Amniotic stem cell (primary cell): ENCODE measurements at places on chromosomes 5 and 9.

- DNase-seq = no peak
These were observed 94.3 kb downstream of the MRPS27 start for GRCh38 chr5:72225741-72226140.

GRCh38 chr9:8907868-8908267, 1108.3 kb upstream of the DMAC1 start:
- no peak for DNase-seq

- no peak for DNase-seq
These were observed 8.8 kb upstream of the NHP2 start for GRCh38 chr5:178162481-178162880.

DNA sequence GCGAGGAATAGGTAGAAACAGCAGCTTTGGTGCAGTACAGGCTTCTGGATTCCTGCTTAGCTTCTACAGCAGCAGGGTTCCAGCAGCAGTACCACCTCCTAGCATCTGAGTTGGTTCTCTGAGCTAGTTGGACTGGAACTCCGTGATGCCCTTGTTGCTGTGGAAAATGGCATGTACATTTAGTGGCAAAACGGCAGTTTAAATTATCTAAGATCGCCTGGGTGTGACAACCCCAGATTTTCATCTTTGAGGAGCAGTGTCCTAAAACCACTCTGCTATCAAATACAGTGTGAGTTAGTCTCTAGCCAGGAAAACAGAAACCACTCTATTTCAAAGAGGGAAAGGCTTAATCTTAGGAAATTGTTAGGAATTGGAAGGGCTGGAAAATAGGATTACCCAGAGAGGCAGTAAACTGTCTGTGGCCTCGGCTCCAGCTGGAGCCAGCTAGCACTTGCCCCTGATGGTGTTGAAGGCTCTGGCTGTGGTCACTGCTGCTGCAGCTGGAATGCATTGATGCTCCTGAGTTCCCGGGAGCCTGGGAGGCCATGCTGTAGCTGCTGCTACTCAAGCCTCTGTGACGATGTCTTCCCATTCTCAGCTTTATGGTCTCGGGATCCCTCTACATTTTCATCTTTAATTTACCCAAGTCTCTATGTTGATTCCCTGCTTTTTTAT, 29.4 kb downstream of the RAD23B start:
- DNase-seq = no peak

- no peak for DNase-seq
These were observed 21.8 kb upstream of the RLN1 start for GRCh38 chr9:5361326-5362010.

DNA sequence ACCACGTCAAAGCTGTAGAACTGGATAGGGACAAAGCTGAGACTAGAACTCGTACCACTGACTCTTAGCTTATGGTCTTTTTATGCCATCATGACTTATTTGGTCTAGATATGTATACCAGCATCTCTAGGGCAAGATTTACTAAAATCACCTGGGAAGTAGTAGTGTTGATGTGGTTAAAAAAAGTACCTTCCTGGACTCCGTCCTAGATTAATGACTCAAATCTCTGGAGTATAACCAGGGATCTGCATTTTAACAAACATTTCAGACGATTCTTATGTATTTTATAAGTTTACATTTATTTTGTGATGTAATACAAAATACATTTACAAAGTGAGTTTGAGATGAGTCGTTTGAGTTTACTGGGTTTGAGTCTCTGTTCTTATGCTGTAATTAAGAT, 68.7 kb downstream of the ARHGAP26 start:
- DNase-seq = no peak

DNA sequence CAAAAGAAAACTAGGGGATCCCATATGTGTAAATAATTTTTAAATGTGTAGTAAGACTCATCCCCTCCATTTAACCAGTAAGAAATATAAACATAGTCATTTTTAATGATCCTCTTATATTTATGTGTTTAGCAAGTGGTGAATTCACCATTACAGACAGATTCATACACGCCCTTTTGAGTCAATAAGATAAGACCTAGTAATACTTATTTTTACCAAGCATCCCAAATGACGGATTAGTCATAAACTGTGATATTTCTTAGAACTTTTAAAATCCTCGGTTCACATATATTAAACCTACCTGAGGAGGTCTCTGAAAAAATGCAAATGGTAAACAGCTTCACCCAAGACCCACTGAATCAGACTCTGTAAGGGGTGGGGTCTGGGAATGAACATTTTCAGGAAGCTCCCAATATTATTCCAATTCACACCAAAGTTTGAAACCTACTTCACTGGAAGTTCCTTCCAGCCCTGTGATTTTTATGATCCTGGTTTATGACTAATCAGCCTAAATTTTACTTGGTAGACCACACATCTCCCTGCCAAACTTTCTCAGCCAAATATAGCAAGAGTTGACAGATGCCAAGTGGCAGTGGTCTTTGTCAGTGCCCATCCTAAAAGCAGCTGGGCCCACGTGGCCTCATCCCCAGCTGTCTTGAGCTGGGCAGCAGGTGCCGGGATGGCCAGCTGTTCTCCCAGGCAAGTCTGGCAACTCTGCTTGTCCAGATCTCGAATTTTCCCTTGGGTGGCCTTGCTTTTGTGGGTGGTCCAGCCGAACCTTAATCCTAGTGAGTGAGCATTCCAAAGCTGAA, 559.0 kb upstream of the RGMB start:
- DNase-seq = no peak

DNA sequence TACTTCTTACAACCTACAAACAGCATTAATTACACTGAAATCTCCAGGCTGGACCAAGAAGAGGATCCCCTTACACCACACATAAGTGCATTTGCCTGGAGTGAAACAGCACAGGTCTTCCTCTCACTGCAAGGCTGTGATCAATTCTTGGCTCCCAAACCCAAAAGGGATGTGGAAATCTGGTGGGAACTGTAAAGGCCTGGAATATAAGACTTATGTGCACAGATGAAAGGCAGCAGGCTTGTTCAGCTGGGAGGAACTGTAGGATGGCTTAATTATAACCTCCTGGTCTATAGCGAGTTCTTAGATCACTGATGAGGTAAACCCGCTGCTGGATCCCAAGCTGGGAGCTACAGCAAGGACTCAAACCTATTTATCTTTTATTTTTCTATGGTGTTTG, 182.9 kb upstream of the TNC start:
- DNase-seq = no peak

DNA sequence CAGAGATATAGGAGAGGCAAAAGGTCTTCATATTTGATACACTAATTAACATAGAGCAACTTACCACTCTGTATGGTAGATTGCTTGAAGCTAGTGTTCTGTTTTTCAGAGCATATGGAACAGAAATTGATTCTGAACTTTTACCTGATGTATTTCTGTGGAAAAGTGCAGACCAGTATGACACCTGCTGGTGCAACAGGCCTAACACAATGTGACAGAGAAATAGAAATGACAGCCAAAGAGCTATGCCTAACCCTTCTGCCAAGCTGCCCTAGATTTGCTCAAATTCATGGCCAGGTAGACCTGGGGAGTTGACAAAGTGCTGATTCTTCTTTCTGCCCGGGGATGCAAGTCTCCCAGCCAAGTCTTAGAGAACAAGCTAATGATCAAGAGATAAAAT, 65.4 kb upstream of the RNF180 start:
- DNase-seq = no peak

- no peak for DNase-seq
These were observed 5.7 kb downstream of the SDHA start for GRCh38 chr5:223791-224190.

DNA sequence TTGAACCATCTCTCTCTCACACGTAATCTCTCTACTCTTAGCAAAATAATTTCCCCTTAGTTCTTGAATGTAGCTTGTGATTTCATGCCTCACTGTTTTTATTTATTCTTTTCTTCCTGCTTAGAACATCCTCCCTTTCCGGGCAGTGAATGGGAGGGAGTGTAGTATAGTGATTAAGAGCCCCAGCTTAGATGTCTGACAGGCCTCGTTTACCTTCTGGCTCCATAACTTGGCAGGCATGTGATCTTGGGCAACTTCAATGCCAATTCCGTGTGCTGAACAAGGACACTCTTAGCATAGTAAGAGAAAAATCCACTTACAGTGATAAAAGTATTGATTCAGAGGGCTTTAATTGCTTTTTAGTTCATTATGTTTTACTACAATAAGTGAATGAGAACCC, 96.3 kb upstream of the TNPO1 start:
- DNase-seq = no peak

GRCh38 chr5:143345671-143346440, 57.6 kb downstream of the NR3C1 start:
- DNase-seq = no peak

DNA sequence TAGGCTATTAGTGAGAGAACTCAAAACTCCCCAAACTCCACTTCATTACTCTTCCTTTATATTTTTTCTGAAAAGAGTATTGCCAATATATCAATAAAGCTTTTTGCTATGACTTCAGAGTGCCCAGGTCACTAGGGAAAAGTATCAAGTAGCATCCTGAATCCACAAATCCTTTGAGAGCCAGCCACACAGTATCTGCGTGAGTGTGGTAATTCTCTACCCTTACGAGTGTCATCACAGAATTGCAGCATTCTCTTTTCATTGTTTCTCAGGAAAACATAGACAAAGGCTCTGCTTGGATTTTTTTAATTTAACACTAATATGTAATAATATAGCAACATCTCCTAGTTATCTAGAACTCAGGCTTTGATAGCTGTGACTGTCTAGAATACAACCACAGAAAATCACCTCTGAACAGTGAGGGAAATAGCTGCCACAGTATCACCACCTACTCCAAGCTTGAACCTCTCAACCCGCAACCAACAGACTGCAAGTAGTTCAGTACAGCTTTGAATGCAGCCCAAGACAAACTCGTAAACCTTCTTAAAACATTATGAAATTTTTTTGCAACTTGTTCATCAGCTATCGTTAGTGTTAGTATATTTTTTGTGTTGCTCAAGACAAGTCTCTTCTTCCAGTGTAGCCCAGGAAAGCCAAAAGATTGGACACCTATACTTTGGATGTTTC, 79.3 kb upstream of the CCDC152 start:
- DNase-seq = no peak

GRCh38 chr5:157963761-157964160, 104.8 kb upstream of the CLINT1 start:
- no peak for DNase-seq

GRCh38 chr9:17942498-17942897, 363.6 kb downstream of the SH3GL2 start:
- no peak for DNase-seq

GRCh38 chr5:140213370-140213983, 38.5 kb downstream of the CYSTM1 start:
- no peak for DNase-seq

GRCh38 chr5:171462928-171463861, 43.7 kb downstream of the FGF18 start:
- DNase-seq = no peak

DNA sequence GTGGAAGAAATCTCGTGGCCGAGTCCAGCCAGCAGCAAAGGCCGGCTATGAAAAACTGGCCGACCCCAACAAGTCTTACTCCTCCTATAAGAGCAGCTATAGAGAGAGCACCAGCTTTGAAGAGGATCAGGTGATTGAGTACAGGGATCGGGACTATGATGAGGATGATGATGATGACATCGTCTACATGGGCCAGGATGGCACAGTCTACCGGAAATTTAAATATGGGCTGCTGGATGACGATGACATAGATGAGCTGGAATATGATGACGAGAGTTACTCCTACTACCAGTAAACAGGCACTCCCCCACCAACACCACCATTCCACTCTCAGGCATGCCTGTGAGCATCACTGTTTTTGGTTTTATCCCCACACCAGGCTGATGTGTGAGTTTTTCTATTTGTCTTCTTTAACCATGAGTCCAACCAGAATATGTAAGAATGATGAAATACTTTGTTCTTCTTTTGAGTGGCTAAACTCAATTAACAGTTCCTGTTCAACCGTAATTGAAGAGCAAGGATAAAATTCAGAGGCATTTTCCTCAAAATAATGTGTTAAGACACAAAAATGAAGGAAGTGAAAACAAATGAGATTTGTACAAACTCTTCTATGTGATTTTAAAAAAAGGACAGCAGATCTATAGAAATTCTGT, 35.5 kb downstream of the RFK start:
- no peak for DNase-seq

DNA sequence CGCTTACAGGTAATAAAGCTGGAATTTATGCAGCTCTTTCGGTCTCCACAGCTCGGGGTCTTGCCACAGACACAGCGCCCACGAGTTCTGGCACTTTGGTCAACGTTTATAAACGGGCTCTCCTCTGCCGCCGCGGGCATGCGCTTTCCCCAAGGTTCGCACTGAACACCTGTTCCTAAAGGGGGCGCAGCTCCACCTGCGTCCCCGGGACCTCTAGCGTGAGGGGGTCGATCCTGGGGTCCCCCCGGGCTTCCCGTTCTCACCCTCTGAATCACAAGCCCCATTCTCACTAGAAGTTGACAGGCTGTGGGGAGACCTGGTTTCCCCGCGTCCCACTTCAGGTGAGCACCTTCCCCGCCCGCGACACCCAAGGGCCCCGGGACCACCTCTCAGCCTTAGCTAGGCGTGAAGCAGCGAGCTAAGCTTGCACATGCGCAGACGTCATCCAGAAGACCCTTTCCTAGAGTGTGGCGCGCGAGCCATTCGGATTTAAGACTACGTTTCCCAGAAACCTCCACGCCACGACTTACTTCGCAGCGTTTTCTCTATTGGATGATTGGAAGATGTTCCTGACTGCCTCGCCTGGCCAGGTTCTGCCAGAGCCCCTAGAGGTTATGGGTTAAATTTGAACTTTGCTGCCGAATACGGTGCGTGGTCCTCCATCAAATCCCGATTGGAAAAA, 21.3 kb upstream of the ZNF782 start:
- DNase-seq = no peak

GRCh38 chr5:7540736-7541485, 145.0 kb downstream of the ADCY2 start:
- no peak for DNase-seq

DNA sequence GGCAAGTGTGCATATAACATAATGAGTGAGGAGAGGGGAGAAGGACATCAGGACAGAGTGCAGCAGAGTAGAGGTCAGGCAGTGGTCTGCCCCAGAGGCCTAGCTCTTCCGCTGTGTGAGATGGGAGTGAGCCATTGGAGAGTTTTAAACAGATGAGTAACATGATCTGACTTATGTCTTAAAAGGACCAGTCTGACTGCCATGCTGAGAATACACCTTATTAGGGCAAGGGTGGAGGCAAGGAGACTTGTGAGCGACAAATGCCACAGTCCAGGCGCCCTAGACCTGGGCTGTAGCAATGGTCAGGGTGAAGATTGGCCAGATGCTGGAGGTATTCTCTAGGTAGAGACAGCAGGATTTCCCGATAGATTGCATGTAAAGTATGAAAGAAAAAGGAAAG, 83.1 kb downstream of the WWC1 start:
- DNase-seq = no peak

GRCh38 chr5:90691533-90691932, 132.9 kb downstream of the ADGRV1 start:
- DNase-seq = no peak

- DNase-seq = no peak
These were observed 271.0 kb downstream of the PRR16 start for GRCh38 chr5:120735076-120735475.

- DNase-seq = peak; percentile 59
These were observed 20.9 kb upstream of the DPYSL3 start for GRCh38 chr5:147530530-147531389.

DNA sequence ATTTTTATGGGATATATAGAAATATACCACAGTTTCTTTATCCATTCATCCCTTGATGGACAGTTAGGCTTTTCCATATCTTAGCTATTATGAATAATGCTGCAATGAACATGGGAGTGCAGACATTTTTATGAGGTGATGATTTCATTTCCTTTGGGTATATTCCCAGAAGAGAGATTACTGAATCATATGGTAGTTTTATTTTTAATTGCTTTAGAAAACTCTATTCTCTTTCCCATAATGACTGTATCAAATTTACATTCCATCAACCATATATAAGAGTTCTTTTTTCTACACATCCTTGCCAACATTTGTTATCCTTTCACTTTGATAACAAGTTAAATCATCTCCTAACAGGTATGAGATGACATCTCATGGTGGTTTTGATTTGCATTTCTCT, 821.6 kb downstream of the TLE1 start:
- peak; percentile 27 for DNase-seq
